ENCODE measurements at places on chromosomes 12 and 14.
A peak's percentile ranks its signal among the peaks of the same experiment; 100 is the strongest.

- no peaks in the 10 kb centered on the region for H3K27me3 ChIP-seq
- H3K4me3 ChIP-seq = no peak overlapping the region
- no peak overlapping the region for H3K27ac ChIP-seq
- H3K36me3 ChIP-seq = no peaks in the 10 kb centered on the region
Observed at GRCh38 chr12:104467346-104467837, 10.6 kb downstream of the CHST11 start.

GRCh38 chr14:69910871-69911270 is 31.7 kb downstream of the SMOC1 start:
- H3K36me3 ChIP-seq = no peaks in the 10 kb centered on the region
- no peak for ATAC-seq
- no peak overlapping the region for H3K4me3 ChIP-seq
- H3K27ac ChIP-seq = no peak overlapping the region
- H3K27me3 ChIP-seq = peaks cover 1% of the 10 kb centered on the region
- H3K4me1 ChIP-seq = no peaks in the 10 kb centered on the region

DNA sequence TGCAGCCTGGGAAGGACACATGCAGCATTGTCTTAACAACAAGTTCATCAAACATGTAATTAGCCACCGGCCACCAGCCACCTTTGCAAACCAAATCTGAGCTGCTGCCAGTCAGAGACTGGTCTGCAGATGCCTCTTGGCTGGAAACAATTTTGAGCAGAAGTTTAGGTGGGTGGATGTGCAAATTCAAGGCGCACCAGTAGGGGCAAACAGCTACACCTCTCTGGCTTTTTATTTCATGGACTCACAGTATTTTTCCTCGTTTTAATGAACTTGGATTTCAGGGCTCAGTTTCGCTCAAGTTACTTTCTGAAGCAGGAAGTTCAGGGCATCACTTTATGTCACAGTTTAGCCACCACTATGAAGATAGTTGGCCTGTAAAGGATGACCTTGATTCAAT is 94.3 kb downstream of the OTX2 start:
- no peaks in the 10 kb centered on the region for H3K4me1 ChIP-seq
- ATAC-seq = no peak
- H3K36me3 ChIP-seq = no peaks in the 10 kb centered on the region
- H3K27ac ChIP-seq = no peak overlapping the region
- H3K4me3 ChIP-seq = no peak overlapping the region

GRCh38 chr12:23830210-23830609 is 119.3 kb downstream of the SOX5 start:
- H3K4me1 ChIP-seq = no peaks in the 10 kb centered on the region
- H3K27me3 ChIP-seq = no peaks in the 10 kb centered on the region
- H3K27ac ChIP-seq = no peak overlapping the region
- no peak for ATAC-seq

- H3K27ac ChIP-seq = no peak overlapping the region
- no peak overlapping the region for H3K4me3 ChIP-seq
- no peak for ATAC-seq
- no peaks in the 10 kb centered on the region for H3K27me3 ChIP-seq
- no peaks in the 10 kb centered on the region for H3K36me3 ChIP-seq
Observed at GRCh38 chr12:22318108-22318737, 16.3 kb downstream of the ST8SIA1 start.

- H3K4me1 ChIP-seq = peaks cover 29% of the 10 kb centered on the region
- peak overlapping the region; percentile 88 for H3K4me3 ChIP-seq
- no peak for ATAC-seq
- peak overlapping the region; percentile 93 for H3K27ac ChIP-seq
- H3K36me3 ChIP-seq = no peaks in the 10 kb centered on the region
- no peaks in the 10 kb centered on the region for H3K27me3 ChIP-seq
Observed at GRCh38 chr12:47078733-47079467, 521 bp upstream of the PCED1B start.
